ENCODE measurements at places on chromosomes 7 and 10.

- DNase-seq, result no peak
These were observed 64.4 kb downstream of the ENTPD1 start for GRCh38 chr10:95820363-95820762.

DNA sequence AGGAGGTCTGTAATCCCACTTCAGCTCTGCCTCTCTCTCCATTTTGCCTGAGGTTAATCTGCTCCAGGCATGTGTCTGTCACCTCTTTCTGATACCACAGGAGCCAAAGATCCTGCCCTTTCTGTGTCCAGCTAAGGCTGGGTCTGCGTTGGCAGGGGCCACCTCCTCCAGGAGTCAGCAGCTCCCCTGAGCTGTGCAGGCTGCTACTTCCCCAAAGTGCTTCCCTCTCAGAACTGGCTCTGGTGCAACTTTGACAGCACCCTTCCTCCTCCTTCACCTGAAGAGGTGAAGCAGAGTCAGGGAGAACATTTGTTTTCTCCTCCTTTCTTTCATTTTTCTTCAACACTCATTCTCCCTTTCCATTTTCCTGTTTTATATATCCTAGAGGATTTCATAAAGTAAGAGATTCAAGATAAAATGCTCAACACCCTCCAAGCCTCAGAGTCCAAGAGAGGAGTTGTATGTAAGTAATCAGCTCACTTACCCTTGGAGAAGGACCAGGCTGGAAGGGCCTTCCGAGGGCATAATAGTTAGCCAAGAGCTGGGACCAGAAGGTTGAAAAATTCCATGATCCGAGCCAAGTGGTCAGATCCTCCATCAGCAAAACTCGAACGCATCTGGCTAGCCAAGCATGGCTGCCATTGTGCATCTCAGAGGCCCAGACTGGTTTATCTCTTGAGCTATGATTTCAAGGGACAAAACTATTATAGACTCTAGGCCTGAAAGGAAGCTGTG is 257.3 kb downstream of the PTEN start:
- DNase-seq, result no peak

GRCh38 chr7:38584443-38585210 is 46.5 kb downstream of the AMPH start:
- DNase-seq, result peak; percentile 44

DNA sequence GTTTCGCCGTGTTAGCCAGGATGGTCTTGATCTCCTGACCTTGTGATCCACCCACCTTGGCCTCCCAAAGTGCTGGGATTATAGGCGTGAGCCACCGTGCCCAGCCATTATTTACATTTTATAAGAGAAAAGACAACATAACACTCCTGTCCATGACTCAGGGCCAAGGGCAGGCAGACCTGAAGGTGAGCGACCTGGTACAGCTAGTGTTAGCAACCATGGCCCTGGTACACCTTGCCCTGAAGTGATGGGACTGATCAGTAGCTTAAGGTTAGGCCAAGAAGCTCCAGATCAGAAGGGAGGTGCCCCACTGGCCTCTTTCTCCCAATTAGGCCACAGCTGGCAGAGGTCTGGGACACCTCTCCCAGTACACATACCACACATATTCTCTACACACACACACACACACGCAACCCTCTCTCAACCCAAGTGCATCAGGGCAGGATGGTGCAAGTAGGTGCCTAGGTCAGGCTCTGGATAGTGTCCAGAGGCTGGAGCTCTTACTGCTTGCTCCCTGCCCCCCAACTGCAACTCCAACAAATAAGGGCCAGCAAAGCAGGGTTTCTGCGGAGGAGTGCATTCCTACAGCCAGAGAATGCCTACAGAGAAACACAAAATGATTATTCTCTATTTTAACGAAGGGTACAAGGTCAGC is 43.8 kb downstream of the DPCD start:
- no peak for DNase-seq

DNA sequence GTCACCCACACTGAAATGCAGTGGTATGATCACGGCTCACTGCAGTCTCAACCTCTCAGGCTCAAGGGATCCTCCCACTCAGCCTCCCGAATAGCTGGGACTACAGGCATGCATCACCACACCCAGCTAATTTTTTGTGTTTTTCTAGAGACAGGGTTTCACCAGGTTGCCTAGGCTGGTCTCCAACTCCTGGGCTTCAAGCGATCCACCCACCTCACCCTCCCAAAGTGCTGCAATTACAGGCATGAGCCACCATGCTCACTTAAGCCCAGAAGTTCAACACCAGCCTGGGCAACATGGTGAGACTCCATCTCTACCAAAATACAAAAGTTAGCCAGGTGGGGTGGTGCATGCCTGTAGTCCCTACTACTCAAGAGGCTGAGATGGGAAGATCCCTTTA is 33.5 kb downstream of the GDI2 start:
- no peak for DNase-seq

DNA sequence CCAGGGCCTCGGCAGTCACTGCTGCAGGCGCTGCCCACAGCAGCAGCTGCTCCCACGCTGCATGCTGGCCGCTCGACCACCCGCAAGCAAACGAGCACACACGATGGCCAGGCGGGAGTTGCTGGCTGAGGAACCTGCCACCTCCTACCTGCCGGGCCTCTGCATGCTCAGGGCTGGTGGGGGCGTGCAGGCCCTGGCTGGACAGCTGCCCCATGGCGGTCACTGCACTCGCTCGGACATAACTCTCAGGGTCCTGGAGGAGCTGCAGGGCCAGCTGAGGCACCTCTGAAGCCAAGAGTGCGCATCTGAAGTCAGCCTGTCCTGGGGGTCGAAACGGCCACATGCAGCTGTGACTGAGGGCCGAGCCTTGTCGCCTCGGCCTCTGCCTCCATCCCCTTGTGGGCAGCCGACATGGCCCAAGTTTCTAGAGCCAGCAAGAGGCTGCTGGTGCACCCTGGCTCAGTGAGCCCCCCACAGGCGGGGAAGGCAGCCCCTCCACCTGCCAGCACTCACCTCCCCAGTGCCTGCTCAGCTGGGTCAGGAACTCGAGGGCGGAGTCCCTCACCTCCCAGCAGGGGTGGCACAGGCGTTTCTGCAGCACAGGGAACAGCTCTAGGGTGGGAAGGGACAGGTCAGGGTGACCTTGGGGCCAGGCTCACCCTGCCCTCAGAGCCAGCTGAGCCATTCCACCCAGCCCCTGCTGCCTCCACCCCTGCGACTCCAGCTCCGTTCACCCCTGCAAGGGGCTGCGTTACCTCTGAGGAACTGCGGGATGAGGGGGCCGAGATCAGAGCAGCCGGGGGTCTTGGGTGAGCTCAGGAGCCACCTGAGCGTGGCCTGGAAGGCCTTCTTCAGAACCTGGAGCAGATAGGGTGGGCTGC is 16.1 kb downstream of the BRAT1 start:
- DNase-seq, result no peak

DNA sequence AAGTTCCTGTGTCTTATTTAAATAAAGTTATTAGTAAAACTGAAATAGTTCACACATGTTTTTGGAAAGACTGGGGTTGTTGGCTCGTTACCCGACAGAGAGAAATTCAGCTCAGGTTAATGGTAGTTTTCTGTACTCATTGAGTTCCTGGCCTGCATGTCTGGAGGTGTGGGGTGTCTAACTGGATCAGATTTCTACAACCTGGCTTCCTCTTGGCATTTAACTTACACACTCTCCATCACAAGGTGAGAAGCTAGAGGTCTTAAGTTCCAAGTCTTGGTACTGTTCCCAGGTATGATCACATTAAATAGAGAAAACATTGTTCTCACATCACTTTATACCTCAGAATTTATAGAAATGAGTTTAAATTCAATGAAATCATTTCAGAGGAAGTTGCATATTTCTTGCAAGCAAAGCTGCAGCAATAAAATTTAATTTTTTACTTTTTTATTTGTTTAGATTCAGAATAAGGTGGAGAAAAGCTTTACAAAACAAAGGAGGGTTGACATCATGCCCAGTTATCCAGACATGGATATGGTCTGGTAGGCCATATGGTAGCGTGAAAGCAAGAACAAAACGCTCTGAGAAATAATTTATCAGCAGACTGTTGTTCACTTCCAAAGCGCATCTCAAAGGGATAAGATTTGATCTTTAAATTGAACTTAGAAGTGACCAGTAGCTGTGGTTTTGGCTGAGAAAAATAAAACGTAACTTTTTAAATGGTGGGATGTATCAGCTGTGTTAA is 120.6 kb downstream of the GLCCI1 start:
- DNase-seq, result no peak

DNA sequence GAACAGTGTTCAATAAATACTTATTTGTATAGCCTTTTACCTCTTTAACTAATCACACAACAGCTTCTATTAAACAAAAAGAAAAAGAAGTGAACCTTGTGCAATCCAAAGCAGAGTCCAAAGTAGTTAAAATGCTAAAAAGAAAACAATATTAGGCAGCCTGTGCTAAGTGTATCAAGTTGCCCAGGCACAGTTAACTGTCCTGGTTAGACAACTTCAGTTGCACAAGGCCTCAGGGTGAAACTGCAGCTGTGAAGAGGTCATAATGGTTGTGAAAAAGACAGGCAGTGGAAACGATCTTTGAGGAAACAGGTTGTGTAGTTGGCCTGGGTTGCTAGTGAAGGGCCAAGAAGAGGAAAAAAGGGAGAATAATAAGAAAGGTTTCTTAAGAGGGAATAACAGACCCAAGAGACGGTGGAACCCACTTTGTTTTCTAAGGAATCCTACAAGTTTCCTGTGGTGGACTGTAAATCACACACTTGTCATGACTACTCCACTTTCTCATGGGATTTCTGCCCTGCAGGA is 6.0 kb upstream of the CROT start:
- DNase-seq, result no peak
